RWPE2 (cell line): ENCODE measurements at places on chromosomes 4 and X.

DNA sequence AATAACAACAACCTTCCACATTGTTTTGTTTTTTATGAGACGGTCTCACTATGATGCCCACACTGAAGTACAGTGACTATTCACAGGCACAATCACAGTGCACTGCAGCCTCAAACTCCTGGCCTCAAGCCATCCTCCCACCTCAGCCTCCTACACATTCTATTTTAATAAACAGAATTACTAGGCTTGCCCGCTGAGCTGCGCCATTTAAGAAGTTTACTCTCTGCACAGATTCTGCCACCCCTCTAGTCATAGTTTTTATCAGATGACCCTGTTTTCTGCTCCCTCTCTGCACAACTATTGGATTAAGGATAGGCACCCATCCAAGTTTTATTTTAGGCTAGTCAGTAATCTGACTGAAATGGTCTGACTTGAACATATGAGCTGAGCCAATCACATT lies 11.3 kb upstream of the COX18 start:
- DNase-seq: no peak

DNA sequence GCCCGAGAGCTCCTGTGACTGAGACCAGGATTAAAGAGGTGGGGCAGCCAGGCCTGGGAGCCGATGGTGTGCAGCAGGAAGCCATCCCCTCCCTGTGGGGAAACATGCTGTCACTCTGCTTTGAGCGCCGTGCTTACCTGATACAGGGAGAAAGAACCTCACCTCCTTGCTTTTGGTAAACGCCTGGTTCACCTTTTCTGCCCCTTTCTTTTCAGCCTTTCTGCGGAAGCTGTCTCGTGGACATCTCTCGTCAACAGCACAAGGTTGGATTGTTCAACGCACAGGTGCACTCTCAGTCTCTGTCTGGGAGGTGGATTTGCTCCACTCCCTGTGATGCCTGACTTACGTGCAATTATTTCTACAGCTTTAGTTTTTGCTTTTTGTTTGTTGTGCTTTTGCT lies 12.0 kb downstream of the ZFYVE28 start:
- no peak for DNase-seq

- no peak for DNase-seq
These were observed 35.6 kb upstream of the MAGEA8 start for GRCh38 chrX:149845385-149845784.

DNA sequence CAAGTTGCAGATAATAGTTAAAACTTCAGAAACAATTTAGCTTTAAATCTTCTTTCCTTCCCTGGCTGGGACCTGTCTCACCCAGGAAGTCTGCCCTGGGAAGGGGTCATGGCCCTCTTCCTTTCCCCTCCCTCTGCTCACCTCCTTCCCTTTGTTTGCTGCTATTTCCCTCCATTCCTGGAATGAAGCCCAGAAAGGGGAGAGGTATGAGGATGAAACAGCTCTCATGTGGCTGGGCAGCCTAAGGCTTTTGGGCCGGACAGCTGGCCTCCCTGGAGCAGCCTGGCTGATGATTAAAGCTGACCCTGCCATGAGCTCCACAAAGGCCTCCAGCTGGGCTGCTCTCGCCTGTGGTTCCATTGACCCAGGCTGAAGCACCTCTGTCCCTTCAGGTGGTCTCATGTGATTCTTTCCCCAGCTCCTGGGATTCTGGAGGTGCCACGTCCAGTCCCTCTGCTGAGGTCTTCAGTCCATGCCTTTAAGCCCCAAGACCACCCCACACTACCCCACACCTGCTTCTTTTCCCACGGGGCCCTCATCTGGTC lies 202.1 kb downstream of the PTTG2 start:
- DNase-seq: peak; percentile 72

- no peak for DNase-seq
These were observed 202.8 kb upstream of the SMIM31 start for GRCh38 chr4:164550989-164551712.

GRCh38 chr4:89295415-89295927 lies 12.1 kb downstream of the GPRIN3 start:
- DNase-seq: no peak

DNA sequence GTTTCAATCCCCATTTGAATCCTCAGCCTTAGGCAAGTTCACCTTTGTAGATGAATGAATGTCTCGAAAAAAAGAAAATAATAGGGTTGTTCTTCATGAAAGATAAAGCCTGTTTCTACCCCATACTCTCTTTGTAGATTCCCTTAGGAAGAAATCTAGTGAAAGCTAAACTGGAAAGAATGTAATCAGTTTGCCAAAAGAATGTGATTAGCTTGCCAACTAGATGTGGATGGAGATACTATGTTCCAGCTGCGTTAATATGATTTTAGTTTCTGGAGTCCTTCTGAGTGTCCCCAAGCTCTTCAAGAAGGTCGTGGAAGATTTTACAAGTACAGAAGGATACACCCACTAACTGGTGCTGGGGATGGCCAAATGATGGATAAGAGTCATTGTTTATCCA lies 162.3 kb upstream of the EDNRA start:
- DNase-seq: no peak
